ENCODE measurements at places on chromosomes 1 and 21.
A peak's percentile ranks its signal among the peaks of the same experiment; 100 is the strongest.

GRCh38 chr1:52627028-52627427 is 5.9 kb upstream of the SHISAL2A start:
- H3K27me3 ChIP-seq, result no peaks in the 10 kb centered on the region
- DNase-seq, result no peak
- no peak overlapping the region for H3K27ac ChIP-seq
- peaks cover 1% of the 10 kb centered on the region for H3K36me3 ChIP-seq
- peaks cover 40% of the 10 kb centered on the region for H3K4me1 ChIP-seq
- no peak overlapping the region for H3K4me3 ChIP-seq

DNA sequence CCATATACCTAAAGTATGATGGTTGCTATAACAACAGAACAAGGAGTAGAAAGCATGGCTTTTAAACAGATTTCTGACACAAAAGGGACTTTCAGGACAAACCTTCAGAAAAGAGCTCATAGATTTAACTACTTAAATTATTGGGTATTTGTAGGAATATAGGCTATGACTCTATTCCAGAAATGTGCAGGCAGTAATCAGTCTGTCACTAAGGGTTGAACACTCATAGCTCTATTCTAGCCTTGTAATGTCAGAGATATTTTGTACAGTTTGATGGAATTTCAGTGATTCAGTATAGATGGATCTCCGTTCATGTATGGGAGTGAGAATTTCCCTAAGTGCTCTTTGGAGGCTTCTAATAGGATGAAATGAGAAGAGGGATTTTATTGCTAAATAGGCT is 82.8 kb downstream of the EXTL2 start:
- no peak overlapping the region for H3K4me3 ChIP-seq
- no peak overlapping the region for H3K27ac ChIP-seq
- no peaks in the 10 kb centered on the region for H3K36me3 ChIP-seq
- H3K4me1 ChIP-seq, result no peaks in the 10 kb centered on the region

GRCh38 chr1:230892018-230892491 is 23.7 kb upstream of the C1orf198 start:
- no peak overlapping the region for H3K27ac ChIP-seq
- H3K36me3 ChIP-seq, result no peaks in the 10 kb centered on the region
- no peak overlapping the region for H3K4me3 ChIP-seq
- DNase-seq, result no peak
- peaks cover 2% of the 10 kb centered on the region for H3K27me3 ChIP-seq

- peaks cover 10% of the 10 kb centered on the region for H3K27me3 ChIP-seq
- H3K27ac ChIP-seq, result no peak overlapping the region
- no peak overlapping the region for H3K4me3 ChIP-seq
- H3K36me3 ChIP-seq, result no peaks in the 10 kb centered on the region
- no peaks in the 10 kb centered on the region for H3K4me1 ChIP-seq
Measured at GRCh38 chr21:36615274-36615964, 83.5 kb upstream of the SIM2 start.

GRCh38 chr21:32360401-32360975 is 32.3 kb downstream of the URB1 start:
- H3K27ac ChIP-seq, result no peak overlapping the region
- H3K4me3 ChIP-seq, result no peak overlapping the region
- no peaks in the 10 kb centered on the region for H3K27me3 ChIP-seq
- H3K36me3 ChIP-seq, result no peaks in the 10 kb centered on the region

- no peak for DNase-seq
- no peak overlapping the region for H3K27ac ChIP-seq
- H3K27me3 ChIP-seq, result no peaks in the 10 kb centered on the region
Measured at GRCh38 chr1:50493710-50494109, 70.5 kb upstream of the DMRTA2 start.

GRCh38 chr1:93702828-93703183 is 21.2 kb upstream of the BCAR3 start:
- peaks cover 57% of the 10 kb centered on the region for H3K4me1 ChIP-seq
- H3K36me3 ChIP-seq, result no peaks in the 10 kb centered on the region
- no peak for DNase-seq
- no peak overlapping the region for H3K4me3 ChIP-seq
- H3K27me3 ChIP-seq, result no peaks in the 10 kb centered on the region
- H3K27ac ChIP-seq, result no peak overlapping the region

DNA sequence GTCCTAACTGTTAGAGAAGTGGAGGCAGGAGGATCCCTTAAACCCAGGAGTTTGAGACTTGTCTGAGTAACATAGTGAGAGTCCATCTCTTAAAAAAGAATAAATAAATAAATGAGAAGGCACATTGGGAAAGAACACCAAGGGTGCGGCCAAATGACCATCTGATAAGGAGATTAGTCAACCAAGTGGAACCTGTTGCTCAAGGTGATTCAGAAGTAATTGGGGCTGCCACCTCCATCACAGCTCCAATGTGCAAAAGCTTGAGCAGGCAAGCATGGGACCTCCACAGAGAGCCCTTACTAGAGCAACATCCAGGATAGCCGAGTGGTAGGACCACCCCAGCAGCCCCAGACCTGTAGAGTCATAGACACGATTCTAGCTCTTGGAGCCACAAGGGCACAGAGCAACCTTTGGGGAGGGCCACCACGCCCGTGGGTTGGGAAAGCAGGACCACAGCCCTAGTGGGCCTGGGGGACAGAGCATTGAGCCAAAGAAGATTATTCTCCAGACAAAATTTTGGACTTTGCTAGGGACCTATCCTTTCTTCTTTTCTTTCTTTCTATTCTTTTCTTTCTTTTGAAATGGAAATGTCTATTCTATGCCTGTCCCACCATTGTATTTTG is 40.9 kb downstream of the KCNK1 start:
- no peak overlapping the region for H3K4me3 ChIP-seq
- DNase-seq, result no peak
- no peaks in the 10 kb centered on the region for H3K36me3 ChIP-seq
- H3K27me3 ChIP-seq, result no peaks in the 10 kb centered on the region
- no peak overlapping the region for H3K27ac ChIP-seq

DNA sequence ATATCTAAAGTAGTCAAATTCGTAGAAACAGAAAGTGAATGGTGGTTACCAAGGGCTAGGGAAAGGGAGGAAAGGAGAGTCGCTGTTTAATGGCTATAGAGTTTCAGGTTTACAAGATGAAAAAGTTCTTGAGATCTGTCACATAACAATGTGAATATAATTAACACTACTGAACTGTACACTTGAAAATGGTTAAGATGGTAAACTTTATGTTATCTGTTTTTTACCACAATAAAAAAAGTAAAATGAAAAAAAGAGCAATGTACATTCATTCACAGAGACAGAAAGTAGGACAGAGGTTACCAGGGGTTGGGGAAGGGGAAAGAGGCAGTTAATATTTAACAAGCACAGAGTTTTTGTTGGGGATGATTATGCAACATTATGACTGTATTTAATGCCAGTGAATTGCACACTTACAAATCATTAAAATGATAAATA is 53.3 kb upstream of the SEC16B start:
- no peaks in the 10 kb centered on the region for H3K4me1 ChIP-seq
- DNase-seq, result no peak
- H3K4me3 ChIP-seq, result no peak overlapping the region
- H3K36me3 ChIP-seq, result no peaks in the 10 kb centered on the region
- H3K27me3 ChIP-seq, result no peaks in the 10 kb centered on the region
- no peak overlapping the region for H3K27ac ChIP-seq

DNA sequence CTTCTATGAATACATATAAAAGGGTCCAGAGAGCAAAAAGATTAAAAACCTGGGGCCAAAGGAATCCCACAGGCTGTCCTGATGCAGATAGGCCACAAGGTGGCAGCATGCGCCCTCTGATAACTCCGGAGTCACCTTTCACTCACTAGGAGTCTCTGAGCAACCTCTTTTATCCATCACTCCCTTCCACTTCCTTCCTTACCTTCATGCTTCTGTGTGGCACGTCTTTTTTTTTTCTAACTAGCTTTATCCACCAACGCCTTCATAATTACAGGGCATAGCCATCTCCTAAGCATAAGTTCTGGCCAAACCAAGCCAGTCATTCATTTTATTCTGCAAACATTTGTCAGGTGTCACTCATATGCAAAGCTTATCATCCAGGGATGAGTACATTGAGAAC is 3.9 kb upstream of the PGLYRP4 start:
- peaks cover 3% of the 10 kb centered on the region for H3K4me1 ChIP-seq
- DNase-seq, result peak; percentile 69
- no peak overlapping the region for H3K27ac ChIP-seq
- H3K27me3 ChIP-seq, result peaks cover 12% of the 10 kb centered on the region

GRCh38 chr1:95084317-95085176 is 11.8 kb upstream of the ALG14 start:
- H3K36me3 ChIP-seq, result no peaks in the 10 kb centered on the region
- peak; percentile 67 for DNase-seq
- no peak overlapping the region for H3K27ac ChIP-seq
- H3K27me3 ChIP-seq, result no peaks in the 10 kb centered on the region
